ENCODE measurements at places on chromosomes 13 and 19.

- DNase-seq, result no peak
These were observed 88.5 kb downstream of the LRCH1 start for GRCh38 chr13:46641274-46642081.

DNA sequence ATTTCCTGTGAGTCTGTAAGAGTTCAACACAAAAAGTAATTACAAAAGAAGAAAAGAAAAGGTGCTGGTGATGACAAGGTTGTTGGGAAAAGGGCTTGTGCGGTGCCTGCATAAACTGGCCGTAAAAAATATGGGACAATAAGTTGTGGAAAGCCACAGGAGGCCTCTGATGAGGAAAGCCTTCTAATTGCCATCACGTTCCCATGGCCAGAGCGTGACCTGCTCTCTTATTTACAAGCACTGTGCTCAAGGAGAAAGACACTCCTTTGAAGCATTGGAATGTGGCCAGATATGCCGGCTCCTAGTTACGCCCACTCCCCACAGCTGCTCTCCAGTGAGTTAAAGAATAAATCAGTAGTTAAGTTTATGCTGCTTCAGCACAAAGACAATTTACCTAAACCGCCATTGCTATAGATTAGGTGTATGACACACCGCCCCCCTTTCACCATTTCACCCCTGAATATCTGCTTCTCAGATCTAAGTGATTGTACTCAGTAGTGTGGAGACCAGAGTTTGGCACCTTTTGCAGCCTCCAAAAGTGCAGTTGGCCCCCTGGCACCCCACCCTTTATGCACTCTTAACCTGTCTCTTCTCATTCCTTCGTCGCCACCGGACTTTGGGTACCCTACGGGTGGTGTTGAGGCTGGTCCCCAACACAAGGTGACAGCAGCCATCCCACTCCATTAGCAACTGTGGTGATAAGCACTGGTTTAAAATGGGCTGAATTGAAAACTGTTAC, 8.1 kb upstream of the PGLYRP1 start:
- DNase-seq, result no peak

DNA sequence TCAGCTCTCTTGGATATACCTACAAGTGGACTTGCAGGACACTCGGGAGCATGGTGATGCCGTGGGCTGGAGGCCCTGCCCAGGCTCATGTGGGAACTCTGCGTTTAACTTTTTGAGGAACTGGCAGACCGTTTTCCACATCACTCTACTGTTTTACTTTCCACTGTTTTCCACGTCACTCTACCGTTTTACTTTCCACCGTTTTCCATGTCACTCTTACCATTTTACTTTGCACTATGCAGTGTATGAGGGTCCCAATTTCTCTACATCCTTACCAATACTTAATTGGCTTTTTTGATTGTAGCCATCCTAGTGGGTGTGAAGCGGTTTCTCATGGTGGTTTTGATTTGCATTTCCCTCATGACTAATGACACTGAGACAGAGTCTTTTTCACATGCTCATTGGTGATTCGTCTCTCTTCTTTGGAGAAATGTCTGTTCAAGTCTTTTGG, 40.5 kb downstream of the GATAD2A start:
- DNase-seq, result peak; percentile 38

DNA sequence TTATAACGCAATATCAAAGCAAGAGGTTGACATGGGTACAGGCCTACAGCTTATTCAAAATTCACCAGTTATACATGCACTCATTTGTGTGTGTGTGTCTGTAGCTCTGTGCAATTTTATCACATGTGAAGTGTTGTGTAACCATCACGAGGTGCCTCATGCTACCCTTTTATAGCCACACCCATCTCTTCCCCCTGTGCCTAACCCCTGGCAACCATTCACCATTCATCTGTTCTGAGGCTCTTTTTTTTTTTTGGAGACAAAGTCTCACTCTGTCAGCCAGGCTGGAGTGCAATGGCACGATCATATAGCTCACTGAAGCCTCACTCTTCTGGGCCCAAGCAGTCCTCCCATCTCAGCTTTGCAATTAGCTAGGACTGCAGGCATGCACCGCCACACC, 78.4 kb downstream of the DPF1 start:
- DNase-seq, result no peak

GRCh38 chr13:46396341-46396740, 9.3 kb upstream of the RUBCNL start:
- DNase-seq, result no peak

- DNase-seq, result no peak
These were observed 17.6 kb downstream of the ACOD1 start for GRCh38 chr13:76965759-76966421.

DNA sequence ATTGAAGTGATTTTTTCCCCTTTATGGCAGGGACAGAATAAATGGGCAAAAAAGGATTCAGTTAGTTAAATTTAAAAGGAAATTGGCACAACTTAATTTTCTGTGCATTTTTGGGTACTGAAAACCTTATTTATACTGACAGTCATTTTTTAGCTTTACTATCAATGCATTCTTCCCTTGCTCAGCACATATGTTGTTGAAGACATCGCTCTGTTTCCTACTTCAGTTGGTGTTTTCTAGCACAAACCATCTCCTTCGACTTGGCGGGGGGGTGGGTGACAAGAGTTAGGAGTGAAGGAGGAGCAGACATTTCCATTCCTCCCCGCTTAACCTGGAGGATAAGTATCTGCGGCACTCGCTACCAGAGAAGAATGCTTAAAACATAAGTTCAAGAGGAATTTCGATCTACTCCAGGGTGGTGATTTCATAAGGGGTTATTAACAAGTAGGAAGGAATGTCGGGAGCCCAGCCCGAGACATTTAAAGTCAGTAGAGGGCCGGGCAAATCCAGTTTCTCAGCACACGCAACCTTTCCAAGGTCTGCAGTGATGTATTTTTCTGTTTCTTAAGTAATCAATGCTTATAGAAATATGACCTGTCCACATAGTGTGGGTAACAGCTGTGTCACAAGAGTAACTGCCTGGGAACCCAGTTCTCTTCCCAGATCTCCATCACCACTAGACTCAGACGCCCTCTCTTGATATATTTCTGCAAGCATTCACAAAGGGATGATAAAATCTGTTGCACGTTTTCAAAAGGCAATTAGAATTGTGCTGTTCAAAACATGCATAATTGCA, 525.8 kb downstream of the MYO16 start:
- DNase-seq, result no peak

DNA sequence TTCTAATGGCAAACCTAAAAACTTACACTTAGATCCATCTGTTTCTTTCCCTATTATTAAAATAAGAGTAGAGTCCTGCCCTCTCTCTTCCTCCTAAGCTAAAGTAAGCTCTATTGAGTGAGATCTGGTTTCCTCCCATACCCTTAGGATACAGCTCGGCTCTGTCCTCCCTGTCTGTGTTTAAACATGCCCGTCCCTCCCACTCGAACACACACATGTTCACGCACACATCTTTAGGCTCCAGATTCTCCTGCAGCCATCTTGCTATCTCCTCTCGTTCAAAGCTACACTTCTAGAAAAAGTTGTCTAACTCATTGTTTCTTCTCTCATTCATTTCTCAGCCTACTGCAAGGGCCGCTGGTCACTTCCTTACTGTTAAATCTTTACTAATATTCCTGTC, 15.1 kb upstream of the CEBPG start:
- no peak for DNase-seq

DNA sequence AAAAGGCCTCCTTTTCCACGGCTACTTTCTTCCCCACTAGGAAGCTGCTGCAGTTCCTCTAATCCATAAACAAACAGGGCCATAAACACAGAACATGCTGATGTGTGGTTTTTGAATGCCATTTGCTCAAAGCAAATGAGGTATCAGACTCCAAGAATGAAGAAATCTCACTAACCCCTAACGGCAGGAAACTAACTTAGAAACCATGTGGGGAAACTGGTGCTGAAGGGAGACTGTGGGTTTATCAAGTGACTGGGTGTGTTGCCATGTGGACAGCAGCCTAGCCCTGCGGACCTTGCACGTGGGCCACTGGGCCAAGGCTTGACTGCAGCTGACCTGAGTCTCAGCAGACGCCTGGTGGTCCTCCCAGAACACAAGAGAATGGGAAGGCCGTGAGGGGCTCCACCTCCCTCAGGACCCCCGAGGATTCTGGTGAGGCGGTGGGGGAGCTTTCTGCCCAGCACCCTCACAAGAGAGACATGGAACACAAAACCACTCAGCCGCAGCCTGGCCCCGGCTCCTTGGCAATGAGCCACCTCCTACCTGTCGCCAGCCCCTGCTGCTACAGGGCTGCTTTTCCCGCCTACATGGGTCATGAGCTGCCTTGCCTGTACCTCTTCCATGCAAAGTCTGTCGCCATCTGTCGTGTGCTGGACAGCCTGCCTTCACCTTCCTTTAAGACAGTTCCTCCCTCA, 10.6 kb downstream of the SLC15A1 start:
- DNase-seq, result no peak

GRCh38 chr13:38914070-38914469, 76.6 kb downstream of the STOML3 start:
- no peak for DNase-seq

- no peak for DNase-seq
These were observed 28.0 kb downstream of the AKT2 start for GRCh38 chr19:40257096-40257517.

GRCh38 chr13:113775451-113776145, 16.6 kb downstream of the TMEM255B start:
- no peak for DNase-seq

DNA sequence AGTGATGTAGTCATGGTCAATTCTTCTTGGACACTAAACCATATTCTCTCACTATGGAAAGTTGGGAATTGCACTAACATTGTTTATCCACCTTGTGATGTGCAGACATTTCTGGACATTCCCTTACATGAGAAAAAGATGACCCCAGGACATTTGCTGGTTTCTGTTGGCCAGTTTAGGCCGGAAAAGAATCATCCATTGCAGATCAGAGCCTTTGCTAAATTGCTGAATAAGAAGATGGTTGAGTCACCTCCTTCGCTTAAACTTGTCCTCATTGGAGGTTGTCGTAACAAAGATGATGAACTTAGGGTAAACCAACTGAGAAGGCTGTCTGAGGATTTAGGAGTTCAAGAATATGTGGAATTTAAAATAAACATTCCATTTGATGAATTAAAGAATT, at the start of gene UTP14C:
Gene UTP14C, plus strand, starts transcription at position 211 of the 400 bp plus-strand sequence. CDS start 4,114 bp downstream, outside the sequence.
- DNase-seq, result no peak

GRCh38 chr13:95564091-95564490, 11.6 kb downstream of the CLDN10 start:
- no peak for DNase-seq

GRCh38 chr19:48405010-48405659, 11.7 kb downstream of the GRIN2D start:
- DNase-seq, result no peak

GRCh38 chr19:38691938-38692457, 44.5 kb downstream of the ACTN4 start:
- no peak for DNase-seq

DNA sequence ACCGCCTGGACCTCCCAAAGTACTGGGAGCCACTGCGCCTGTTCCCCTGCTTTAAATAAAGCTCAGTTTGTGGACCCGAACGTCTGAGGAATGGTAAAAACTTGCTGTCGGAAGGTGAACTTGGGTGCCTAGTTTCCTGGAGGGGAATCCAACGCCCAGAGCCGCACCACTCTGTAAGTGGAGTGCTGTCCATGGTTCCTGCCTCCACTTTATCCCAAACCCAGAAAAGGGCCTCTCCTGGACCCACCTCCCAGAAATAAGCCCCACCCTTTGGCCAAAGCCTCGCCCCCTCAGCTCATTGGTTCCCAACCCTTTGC, 2.3 kb downstream of the ANO8 start:
- no peak for DNase-seq

GRCh38 chr13:43861863-43862262, 17.7 kb downstream of the CCDC122 start:
- no peak for DNase-seq

DNA sequence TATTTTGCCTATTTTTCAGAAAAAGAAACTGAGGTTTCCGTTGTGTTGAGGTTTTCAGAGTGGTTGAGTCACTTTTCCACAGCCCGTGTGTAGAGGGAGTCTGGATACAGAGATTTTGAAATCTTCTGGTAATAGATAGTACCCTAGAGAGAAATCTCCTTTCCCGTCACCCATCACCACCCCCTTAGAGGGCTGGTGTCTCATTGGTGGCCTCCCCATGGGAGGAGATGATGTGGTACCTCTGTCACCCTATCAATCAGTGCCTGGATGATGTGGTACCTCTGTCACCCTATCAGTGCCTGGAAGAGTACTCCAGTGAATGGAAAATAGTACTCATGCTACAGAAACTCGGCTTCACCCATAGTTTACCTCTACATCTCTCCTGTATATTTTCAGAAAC, 42.2 kb upstream of the SERP2 start:
- DNase-seq, result no peak

DNA sequence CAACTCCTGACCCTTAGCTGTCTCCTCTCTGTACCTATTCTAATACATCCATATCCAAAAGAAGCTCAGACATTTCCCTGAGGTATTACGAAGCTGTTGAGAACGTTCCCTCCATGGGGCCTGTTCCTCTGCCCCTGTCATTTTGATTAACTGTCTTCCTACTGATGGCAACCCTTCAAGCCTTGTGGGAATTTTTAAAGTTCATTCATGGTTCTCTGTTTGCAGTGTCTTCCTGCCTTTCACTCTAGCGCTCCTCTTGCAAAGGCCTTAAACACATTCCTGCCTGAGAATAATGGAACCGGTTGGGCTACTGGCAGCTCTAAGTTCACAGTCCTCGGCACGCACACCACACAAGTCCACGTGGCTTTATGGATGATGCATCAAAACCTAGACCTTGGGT, 66.1 kb downstream of the LHFPL6 start:
- DNase-seq, result no peak

GRCh38 chr13:24617256-24618010, 62.8 kb upstream of the ATP12A start:
- no peak for DNase-seq

- peak; percentile 37 for DNase-seq
These were observed 47.6 kb downstream of the PTPRS start for GRCh38 chr19:5292822-5293611.

DNA sequence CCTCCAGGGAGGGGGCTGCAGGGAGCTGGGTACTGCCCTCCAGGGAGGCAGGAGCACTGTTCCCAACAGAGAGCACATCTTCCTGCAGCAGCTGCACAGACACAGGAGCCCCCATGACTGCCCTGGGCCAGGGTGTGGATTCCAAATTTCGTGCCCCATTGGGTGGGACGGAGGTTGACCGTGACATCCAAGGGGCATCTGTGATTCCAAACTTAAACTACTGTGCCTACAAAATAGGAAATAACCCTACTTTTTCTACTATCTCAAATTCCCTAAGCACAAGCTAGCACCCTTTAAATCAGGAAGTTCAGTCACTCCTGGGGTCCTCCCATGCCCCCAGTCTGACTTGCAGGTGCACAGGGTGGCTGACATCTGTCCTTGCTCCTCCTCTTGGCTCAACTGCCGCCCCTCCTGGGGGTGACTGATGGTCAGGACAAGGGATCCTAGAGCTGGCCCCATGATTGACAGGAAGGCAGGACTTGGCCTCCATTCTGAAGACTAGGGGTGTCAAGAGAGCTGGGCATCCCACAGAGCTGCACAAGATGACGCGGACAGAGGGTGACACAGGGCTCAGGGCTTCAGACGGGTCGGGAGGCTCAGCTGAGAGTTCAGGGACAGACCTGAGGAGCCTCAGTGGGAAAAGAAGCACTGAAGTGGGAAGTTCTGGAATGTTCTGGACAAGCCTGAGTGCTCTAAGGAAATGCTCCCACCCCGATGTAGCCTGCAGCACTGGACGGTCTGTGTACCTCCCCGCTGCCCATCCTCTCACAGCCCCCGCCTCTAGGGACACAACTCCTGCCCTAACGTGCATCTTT, 7.8 kb upstream of the CEACAM5 start:
- no peak for DNase-seq

- no peak for DNase-seq
These were observed 2278.0 kb upstream of the PCDH20 start for GRCh38 chr13:63693696-63694095.

GRCh38 chr13:110187641-110188161, 119.3 kb downstream of the COL4A1 start:
- no peak for DNase-seq

- peak; percentile 83 for DNase-seq
These were observed 21.4 kb downstream of the LCP1 start for GRCh38 chr13:46160471-46161066.

All from CD4-positive, alpha-beta T cell treated with Interleukin-12 subunit alpha and Interleukin-12 subunit beta, for 1 hour (primary cell).